ENCODE measurements at places on chromosomes 6 and 20. TPM values are rescaled to one million over a fixed set of nuclear protein-coding genes. Genes with fewer than 3 reads are reported as not detected.

- no peak for DNase-seq
Measured at GRCh38 chr6:68756454-68757375, 121.6 kb downstream of the ADGRB3 start.

DNA sequence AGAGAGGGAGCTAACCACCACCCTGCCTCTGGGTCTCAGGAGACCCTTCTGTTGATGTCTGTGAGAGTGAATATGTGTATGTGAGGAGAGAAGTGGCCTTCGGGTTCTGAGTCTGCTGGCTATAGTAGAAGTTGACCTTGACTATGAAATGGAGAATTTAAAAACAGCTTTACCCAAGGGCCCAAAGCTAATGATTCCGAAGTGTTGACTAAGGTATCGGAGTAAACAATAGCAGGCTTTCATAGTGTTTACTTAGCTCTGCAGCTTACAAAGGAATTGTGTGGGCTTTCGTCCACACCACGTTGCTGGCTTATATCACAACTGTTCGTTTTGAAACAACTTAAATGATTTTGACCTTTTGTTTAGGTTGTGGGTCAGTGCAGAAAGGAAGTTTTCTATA is 126.5 kb upstream of the JAG1 start:
- DNase-seq = no peak

GRCh38 chr6:38110481-38110971 is 291.0 kb downstream of the ZFAND3 start:
- no peak for DNase-seq

GRCh38 chr6:51292659-51293058 is 474.0 kb downstream of the TFAP2B start:
- DNase-seq = no peak

- DNase-seq = no peak
Measured at GRCh38 chr20:3797592-3798372, 1.7 kb downstream of the CDC25B start.

- no peak for DNase-seq
Measured at GRCh38 chr6:82086944-82087343, 160.6 kb downstream of the IBTK start.

DNA sequence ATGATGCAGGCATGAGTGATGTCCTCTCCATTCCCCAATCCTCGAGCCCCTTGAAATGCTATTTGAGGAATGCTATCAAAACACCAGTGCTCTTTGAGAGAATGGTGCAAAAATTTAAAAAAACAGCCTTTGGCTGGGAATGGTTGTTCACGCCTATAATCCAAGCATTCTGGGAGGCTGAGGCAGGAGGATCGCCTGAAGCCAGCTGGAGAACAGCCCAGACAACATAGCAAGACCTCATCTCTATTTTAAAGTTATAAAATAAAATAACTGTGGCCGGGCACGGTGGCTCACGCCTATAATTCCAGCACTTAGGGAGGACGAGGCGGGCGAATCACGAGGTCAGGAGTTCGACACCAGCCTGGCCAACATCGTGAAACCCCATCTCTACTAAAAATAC is 4.2 kb upstream of the VARS1 start:
- no peak for DNase-seq

DNA sequence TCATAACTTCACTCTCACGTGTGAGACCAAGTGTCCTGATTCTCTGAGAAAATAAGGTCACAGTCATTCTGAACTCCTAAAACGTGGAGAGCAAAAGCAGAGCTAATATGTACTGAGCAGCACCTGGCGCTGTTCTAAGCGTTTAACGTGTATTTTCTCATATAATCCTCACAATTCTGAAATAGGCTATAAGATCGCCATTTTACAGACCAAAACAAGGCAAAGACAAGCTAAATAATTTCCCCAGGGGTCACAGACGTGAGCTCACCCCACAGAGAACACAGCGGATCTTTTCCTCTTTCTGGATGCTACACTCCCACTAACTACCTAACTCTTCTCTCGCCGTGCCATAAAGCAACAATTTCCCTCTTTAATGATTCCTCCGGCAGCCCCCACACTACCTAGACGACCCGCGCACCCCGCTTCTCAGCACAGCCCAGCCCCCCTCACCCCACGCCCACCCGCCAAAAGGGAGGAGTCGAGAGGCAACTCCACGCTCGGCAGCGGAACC is 636 bp downstream of the SUPT3H start:
- DNase-seq = no peak

- no peak for DNase-seq
Measured at GRCh38 chr20:41011551-41012067, 17.0 kb upstream of the TOP1 start.

- no peak for DNase-seq
Measured at GRCh38 chr6:106145144-106145543, 59.0 kb downstream of the PRDM1 start.

DNA sequence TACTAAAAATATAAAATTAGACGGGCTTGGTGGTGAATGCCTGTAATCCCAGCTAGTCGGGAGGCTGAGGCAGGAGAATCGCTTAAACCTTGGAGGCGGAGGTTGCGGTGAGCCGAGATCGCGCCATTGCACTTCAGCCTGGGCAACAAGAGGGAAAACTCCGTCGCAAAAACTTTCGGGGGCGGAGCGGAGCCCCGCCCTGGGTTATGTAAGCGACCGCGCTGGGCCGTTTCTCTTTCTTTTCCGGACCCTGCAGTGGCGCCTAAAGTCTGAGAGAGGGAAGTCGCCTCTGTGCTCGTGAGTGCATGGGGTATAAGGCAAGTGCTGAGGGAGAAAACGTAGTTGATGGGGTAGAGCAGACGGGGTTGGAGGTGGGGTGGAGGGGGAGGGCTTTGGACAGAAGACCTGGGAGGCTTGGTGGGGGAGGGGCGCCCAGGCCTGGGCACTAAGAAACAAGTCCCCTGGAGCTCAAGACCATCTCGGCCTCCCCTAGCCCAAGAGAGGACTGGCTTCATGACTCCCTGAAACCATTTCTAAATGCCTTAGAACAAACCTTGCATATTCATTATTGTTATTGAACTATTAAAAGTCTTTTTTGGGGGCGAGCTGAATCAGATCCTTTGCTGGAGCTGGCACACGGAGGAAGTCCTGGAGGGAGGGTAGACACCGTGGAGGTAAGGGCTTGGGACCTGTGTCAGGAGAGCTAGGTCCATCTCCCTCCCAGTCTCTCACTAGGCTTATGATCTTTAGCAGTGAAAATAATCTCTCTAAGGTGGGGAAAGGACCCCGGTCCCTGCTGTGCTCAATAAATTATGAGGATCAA is 2.7 kb upstream of the MICA start:
- DNase-seq = no peak

- DNase-seq = no peak
Measured at GRCh38 chr6:135254471-135254870, 73.4 kb downstream of the MYB start.

DNA sequence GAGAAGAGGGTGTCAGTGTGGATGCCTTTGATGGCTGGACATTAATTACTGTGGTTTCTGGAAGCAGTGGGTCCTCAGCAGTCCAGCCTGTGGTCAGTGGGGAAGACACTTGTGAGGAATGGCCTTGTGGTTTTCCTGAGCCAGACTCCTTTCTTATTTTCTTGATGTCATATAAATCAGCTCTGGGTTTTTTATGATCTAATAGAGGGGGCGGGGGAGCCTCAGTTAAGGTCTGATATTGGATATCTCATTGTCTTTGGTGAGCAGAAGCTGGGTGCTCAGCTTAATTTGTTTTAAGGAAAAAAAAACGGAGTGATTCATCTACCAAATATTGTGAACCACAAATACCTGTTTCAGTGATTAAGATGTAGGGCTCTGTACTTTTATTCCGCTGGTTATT is 62.1 kb downstream of the OTOR start:
- DNase-seq = no peak

The CDH26 gene
- 13.4 TPM for total RNA-seq

The HLA-DRB5 gene
- total RNA-seq = 0.60 TPM

The OGFRL1 gene
- total RNA-seq = 10.4 TPM

The C2 gene
- total RNA-seq = 0.47 TPM

All from progenitor cell of endocrine pancreas (in vitro differentiated cells).